Tibial nerve (tissue), 4 donors: ENCODE measurements at places on chromosomes 13 and 19.
A peak's percentile ranks its signal among the peaks of the same experiment; 100 is the strongest.

DNA sequence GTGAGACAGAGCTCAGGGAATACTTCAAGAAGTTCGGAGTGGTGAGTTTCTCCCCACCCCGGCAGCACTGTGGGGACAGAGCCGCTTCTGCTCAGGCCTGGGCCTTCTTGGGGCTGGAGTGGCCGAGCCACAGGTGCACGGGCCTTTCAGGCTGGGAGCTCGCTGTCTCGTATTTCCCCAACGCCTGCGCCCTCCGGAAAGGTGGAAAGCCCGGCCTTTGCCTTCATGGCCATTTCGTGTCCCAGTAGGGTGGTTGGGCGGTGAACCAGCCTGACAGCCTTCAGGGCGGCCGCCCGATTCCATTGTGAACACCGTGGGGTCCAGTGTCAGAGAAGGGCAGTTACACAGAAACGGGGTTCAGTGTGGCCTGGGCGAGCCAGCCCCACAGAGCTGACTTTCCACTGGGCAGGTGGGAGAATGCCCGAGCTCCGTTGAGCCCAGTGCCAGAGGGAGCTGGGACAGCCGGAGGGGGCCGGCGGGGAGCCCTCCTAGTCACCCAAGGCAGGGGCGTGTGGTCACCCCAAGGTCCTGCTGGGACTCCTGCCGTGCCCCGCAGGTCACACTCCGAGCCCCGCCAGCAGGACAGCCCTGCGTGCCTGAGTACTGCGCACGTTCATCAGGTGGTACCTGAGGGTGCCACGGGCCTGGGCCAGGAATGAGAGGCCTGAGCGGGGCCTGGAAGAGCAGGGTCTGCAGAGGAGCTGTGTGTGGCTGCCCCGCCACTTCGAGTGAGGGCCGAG is 14.0 kb downstream of the DAZAP1 start:
- H3K4me3 ChIP-seq: no peak overlapping the region
- no peaks in the 10 kb centered on the region for H3K27me3 ChIP-seq
- H3K27ac ChIP-seq: no peak overlapping the region
- DNase-seq: no peak
- no peaks in the 10 kb centered on the region for H3K4me1 ChIP-seq

GRCh38 chr19:1410789-1411188 is 3.4 kb downstream of the DAZAP1 start:
- peak overlapping the region; percentile 99 for H3K27ac ChIP-seq
- DNase-seq: no peak
- no peaks in the 10 kb centered on the region for H3K4me1 ChIP-seq
- no peak overlapping the region for H3K4me3 ChIP-seq

GRCh38 chr19:47839913-47840312 is 18.2 kb downstream of the CRX start:
- H3K27me3 ChIP-seq: peaks cover 43% of the 10 kb centered on the region
- no peak for DNase-seq
- H3K36me3 ChIP-seq: no peaks in the 10 kb centered on the region
- H3K4me3 ChIP-seq: no peak overlapping the region

DNA sequence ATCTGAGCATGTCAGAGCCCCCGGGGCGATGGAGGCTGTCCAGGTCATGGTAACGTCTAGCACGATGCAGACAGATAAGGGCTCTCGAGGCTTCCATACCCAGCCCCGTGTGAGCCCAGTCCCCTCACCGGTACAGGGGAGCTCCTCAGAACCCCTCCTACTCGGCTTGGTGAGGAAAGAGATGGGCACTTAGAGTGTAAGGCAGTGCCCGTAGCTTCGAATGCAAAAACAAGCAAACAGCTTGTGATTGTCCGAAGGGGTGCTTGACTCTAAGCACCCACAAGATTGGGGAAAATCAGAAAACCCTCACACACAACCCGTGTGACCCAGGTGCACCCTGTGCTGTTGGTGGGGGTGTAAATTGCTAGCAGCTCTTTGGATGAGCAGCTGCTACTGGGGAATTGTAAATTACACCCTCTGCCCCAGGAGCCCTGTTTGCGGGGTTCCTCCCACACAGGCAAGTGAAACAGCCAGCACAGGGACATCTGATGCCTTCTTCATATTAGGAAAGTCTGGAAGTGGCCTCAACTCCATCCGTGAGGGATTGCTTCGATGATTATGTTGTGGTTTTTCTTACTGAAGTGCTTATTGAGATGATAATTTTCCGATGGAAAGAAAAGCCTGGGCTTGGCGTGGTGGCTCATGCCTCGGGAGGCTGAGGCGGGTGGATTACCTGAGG is 918 bp upstream of the PSPN start:
- no peaks in the 10 kb centered on the region for H3K27me3 ChIP-seq
- peak overlapping the region; percentile 60 for H3K27ac ChIP-seq
- H3K4me1 ChIP-seq: peaks cover 13% of the 10 kb centered on the region
- DNase-seq: no peak
- no peak overlapping the region for H3K4me3 ChIP-seq

DNA sequence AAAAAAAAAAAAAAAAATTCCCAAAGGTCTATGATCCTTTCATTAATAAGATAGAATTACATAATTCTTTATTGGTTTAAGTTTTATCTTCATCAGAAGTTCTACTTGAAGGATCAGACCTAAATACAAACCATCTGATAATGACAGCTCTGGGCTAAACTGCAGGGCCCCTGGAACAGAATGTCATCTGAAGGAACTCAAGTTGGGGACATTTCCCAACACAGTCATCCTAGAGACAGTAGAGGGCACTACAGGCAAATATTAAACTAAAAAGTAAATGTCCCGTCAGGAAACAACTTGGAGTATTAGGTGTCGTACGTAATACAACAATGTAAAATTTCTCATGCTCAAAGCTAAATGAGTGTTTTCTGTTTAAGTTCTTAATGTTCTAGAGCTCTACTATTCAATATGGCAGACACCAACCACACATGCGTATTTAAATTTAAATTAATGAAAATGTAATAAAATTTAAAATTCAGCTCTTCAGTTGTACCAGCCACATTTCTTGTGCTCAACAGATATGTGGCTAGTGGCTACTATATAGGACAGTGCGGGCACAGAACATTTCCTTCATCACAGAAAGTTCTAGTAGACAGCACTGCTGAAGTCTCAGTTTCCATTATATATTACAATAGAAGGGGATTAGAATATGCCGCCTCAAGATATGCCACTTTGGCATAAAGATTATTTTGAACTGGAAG is 21.8 kb upstream of the NAXD start:
- peaks cover 6% of the 10 kb centered on the region for H3K4me1 ChIP-seq
- no peak overlapping the region for H3K4me3 ChIP-seq
- DNase-seq: no peak
- no peaks in the 10 kb centered on the region for H3K27me3 ChIP-seq
- H3K27ac ChIP-seq: no peak overlapping the region

DNA sequence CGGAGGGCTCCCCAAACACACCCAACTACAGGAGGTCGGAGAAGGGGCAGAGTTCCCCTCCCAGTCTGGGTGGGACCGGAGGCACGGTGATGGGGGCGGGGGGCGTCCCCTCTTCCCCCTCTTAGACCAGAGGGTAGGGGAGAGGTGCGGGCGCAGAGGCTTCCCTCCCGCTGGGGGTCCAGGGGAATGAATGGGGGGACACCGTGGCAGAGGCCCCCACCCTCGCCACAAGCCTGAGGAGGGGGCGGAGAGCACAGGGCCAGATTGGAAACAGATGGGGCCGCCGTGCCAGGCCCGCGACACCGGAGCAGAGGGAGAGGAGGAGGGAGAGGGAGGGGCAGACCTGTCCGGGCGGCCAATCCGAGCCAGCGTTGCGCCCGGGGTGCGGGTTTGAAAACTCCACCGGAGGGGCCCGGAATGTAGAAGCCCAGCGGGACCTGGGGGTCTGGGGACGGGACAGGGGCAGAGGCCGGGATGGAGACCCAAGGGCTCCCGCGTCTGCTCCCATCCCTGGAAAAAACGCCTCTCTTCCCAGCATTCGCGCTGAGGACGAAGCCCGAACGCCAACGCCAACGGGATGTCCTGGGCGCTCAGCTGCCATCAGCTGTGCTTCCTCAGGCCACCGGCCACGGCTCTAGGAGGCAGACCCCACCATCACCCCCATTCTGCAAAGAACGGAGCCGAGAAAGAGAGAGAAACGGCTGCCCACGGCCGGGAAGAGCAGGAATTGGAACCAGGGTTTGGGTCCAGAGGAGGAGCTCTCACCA is 46.8 kb downstream of the PTPRS start:
- no peak for DNase-seq
- no peaks in the 10 kb centered on the region for H3K36me3 ChIP-seq
- peak overlapping the region; percentile 95 for H3K27ac ChIP-seq
- no peaks in the 10 kb centered on the region for H3K27me3 ChIP-seq
- H3K4me1 ChIP-seq: no peaks in the 10 kb centered on the region

GRCh38 chr13:96999091-96999490 is 4.8 kb upstream of the OXGR1 start:
- no peaks in the 10 kb centered on the region for H3K4me1 ChIP-seq
- no peaks in the 10 kb centered on the region for H3K36me3 ChIP-seq
- no peak overlapping the region for H3K4me3 ChIP-seq
- H3K27ac ChIP-seq: no peak overlapping the region
- no peaks in the 10 kb centered on the region for H3K27me3 ChIP-seq

- H3K4me1 ChIP-seq: no peaks in the 10 kb centered on the region
- no peak for DNase-seq
- H3K4me3 ChIP-seq: no peak overlapping the region
- H3K36me3 ChIP-seq: no peaks in the 10 kb centered on the region
Observed at GRCh38 chr13:93862259-93862658, 617.2 kb downstream of the DCT start.

- H3K27ac ChIP-seq: no peak overlapping the region
- H3K4me1 ChIP-seq: peaks cover 12% of the 10 kb centered on the region
- peaks cover 17% of the 10 kb centered on the region for H3K27me3 ChIP-seq
- H3K4me3 ChIP-seq: no peak overlapping the region
Observed at GRCh38 chr19:4183967-4184717, 1.7 kb downstream of the ANKRD24 start.

- H3K4me3 ChIP-seq: no peak overlapping the region
- H3K27me3 ChIP-seq: peaks cover 6% of the 10 kb centered on the region
- DNase-seq: no peak
- H3K4me1 ChIP-seq: no peaks in the 10 kb centered on the region
- no peaks in the 10 kb centered on the region for H3K36me3 ChIP-seq
Observed at GRCh38 chr19:39546599-39546998, 6.6 kb upstream of the EID2 start.

DNA sequence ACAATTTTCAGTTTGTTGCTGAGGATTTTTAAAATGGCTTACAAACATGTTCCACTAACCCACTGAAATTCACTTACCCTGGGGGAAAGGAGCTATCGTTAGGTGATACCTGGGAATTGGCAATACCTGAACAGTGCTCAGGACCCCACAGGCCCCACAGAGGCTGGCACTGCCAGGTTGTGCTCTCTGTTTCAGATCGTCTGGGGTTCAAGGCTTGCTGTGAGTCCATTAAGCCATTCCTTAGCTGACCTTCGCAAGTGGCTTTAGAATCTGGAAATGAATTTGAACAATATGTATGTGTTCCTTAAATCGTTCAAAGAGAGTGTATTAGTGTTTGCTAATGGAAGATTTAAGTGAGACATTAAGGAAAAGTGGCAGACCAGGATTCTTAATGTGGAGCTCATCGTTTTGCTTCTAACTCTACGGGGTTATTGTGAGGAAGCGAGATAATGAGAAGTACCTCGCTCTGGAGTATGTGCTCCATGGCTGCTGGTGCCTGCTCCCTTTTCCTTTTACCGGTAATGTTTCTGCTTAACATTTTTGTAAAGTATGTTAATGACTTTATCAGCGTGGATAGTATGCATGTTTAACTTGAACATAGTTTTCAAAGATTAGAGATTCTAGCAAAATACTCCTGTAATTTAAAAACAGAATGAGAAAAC is 13.6 kb downstream of the KLF5 start:
- H3K4me3 ChIP-seq: peak overlapping the region; percentile 13
- no peaks in the 10 kb centered on the region for H3K4me1 ChIP-seq
- DNase-seq: no peak
- H3K27ac ChIP-seq: no peak overlapping the region

- no peak overlapping the region for H3K4me3 ChIP-seq
- no peaks in the 10 kb centered on the region for H3K36me3 ChIP-seq
- no peak for DNase-seq
- no peak overlapping the region for H3K27ac ChIP-seq
- H3K4me1 ChIP-seq: no peaks in the 10 kb centered on the region
Observed at GRCh38 chr13:88483202-88483601, 812.0 kb downstream of the SLITRK5 start.

- no peak overlapping the region for H3K4me3 ChIP-seq
- H3K36me3 ChIP-seq: no peaks in the 10 kb centered on the region
- no peak overlapping the region for H3K27ac ChIP-seq
- H3K27me3 ChIP-seq: no peaks in the 10 kb centered on the region
- H3K4me1 ChIP-seq: no peaks in the 10 kb centered on the region
- no peak for DNase-seq
Observed at GRCh38 chr13:26019251-26019650, 32.6 kb downstream of the SHISA2 start.

GRCh38 chr19:19040417-19040816 is 7.0 kb downstream of the ARMC6 start:
- H3K4me1 ChIP-seq: no peaks in the 10 kb centered on the region
- H3K4me3 ChIP-seq: no peak overlapping the region
- H3K36me3 ChIP-seq: no peaks in the 10 kb centered on the region
- no peaks in the 10 kb centered on the region for H3K27me3 ChIP-seq
- peak; percentile 74 for DNase-seq
